ENCODE measurements at places on chromosomes 7 and 10.

DNA sequence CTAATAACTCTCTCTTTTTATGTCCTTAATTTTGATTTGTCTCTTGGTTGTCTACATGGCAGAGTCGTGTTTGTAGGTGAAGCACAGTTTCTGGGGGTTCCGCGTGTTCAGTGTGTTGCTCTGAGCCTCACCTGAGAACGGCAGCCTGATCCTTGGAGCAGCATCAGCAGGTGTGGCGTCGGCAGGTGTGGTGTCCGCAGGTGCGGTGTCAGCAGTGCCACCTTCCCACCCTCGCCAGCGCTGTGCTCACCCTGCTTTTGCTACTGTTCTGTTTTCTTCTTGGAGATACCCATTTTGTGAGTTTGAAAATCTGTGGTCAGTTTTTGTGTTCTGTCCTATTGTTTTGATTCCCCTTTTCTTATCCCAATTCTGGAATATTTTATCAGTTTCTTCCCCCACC is 406.6 kb downstream of the GLRX3 start:
- DNase-seq, result no peak

DNA sequence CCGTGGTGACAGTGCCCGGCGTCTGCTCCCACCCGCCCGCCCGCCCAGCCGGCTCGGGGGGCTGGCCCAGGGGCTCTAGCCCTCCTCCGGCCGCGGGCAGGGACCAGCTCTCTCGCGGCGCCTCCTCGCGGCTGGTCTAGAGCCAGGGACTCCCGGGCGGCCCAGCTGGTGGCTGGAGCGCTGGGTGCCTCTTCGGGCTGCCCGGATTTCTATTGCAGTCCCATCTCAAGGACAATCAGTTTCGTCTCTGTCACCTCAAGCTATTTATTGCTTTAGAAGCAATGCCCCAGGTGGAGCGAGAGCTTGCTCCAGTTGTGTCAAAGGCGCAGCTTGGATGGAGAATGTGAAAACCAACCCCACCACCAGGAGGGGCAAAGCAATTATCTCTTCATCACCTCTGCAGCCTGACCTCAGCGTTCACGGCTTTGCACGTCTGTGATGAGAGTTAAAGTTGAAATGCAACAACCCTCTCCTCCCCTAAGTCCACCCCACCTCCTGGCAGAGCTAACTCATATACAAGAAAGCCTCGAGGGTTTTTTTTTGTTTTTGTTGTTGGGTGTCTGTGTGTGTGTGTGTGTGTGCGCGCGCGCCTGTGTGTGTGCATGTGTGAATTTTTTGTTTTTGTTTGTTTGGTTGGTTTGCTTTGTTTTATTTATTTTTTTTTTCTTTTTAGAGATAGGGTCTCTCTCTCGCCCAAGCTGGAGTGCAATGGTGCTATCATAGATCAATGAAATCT is at the start of gene ITGA8:
TSS of gene ITGA8 (minus strand) at position 24 of the 736 bp plus-strand sequence. CDS start 151 bp downstream, outside the sequence.
- DNase-seq, result no peak

DNA sequence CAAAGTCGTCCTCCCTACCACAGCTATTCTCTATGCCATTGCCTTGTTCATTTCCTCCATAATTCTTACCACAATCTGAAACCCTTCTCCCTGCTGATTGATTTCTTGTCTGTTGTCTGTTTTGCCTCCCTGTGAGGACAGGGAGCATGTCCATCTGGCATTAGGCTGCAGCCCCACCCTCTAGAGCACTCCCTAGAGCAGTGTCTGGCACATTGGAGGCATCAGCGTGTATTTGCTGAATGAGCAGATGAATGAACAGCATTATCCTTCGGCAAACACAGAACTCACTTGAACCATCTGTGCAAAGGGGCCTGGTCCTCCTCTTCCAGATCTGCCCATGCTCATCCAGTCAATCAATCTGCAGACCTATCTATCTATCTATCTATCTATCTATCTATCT is 5.1 kb upstream of the DMBT1 start:
- no peak for DNase-seq

GRCh38 chr7:131106681-131107336 is 220.9 kb upstream of the MKLN1 start:
- DNase-seq, result peak; percentile 63

DNA sequence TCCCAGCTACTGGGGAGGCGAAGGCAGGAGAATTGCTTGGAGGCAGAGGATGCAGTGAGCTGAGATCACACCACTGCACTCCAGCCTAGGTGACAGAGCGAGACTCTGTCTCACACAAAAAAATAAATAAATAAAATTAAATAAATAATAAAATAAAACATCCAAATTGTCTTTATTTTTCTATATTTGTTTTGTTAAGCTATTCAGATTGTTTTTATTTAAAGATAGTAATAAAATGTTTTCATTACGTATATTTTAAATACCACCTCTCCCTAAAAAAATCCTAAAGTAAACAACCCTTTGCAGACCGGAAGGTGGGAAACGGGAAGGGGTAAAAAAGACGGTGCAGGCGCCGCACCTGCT is 70.7 kb upstream of the TNRC18 start:
- DNase-seq, result no peak

- no peak for DNase-seq
Measured at GRCh38 chr7:69799048-69799697, 200.9 kb downstream of the AUTS2 start.

DNA sequence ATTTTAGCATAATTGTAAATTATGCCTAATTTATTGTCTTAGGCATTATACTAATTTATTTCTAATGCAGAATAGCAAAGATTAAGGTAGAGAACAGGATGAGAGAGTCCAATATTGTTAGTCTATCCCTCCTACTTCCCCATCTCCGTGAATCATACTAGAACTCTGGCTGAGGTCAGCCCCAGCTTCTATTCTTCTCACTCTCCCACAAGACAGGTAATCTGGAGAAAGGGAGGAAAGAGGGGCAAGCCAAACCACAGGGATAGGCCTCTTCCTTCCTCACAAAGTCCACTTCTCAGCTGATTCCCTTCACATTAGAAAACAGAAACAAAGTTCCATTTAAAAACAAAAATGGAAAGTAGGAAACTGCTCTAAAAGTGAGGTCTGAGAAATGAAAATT is 117.5 kb upstream of the LAMB4 start:
- DNase-seq, result no peak

All from CD4-positive, alpha-beta T cell treated with Interleukin-17A for 4 hours (primary cell).